ENCODE measurements at places on chromosomes 5 and 9.

GRCh38 chr5:76331126-76331525 is 72.0 kb upstream of the IQGAP2 start:
- no peak for DNase-seq

DNA sequence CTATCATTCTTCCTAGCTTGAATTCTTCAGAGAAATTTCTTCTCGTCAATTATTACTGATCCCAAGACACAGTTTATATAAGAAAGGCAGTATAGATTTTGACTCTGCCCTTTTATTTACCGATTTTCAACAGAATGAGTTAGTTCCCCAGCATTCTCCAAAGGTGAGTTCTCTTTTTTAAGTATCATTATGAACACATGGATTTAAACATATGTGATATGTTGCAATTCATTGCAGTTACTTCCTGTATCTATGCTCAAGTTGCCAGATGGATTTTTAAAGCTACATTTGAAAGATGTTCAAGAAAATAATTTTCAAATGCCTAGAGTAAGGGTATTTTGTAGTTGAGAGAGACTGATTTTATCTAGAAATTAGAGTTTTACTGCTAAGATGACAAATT is 8.4 kb downstream of the WDR41 start:
- no peak for DNase-seq

GRCh38 chr9:6219981-6220380 is 4.4 kb downstream of the IL33 start:
- DNase-seq = no peak

DNA sequence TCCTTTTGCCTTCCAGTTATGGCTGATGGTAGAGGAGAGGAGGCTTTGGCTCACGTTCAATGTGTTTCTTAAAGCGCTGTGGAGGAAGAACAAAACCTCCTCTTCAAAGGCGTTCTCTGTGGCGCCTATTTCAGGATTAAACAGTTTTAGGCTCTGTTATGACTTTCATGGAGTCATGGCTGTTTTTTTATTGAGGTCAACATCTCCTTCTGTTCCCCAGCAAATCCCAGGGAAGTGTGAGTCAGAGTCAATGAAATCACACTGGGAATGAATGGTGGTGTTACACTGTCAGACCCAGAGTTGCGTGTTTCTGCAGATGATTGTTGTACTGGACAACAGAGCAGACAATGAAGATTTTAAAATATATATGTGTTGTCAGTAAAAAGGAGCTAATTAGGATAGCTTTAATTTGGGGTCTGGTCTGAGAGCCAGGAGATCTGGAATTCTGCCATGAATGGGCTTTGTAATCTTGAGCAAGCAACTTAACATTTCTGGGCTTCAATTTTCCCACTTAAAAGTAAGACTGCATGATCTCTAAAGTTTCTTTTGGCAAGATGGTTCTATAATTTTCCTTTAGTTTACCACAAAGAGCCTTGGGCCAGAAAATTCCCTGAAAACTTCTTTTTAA is 240.7 kb downstream of the CSNK1G3 start:
- DNase-seq = no peak

GRCh38 chr5:149711338-149711737 is 18.8 kb upstream of the PPARGC1B start:
- DNase-seq = no peak

- DNase-seq = no peak
Measured at GRCh38 chr5:54463713-54464112, 8.2 kb downstream of the HSPB3 start.

DNA sequence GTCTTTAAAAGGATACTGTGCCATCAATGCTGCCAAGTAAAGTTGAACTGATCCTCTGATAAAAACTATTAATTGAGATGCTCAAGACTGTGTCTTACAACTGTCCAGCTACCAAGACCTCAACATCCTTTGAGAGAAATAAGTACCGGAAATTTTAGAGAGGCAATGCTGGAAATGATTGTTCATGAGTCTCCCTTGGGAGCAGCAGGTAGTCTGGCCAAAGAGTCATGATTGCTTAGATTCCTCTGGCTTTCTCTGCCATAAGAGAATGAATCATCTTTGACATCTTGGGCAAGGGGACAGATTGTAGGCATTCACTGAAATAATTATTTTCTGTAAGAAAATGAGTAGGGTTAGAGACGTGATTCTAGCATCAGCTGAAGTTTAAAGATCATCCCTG is 466.6 kb upstream of the DAB2 start:
- DNase-seq = no peak

DNA sequence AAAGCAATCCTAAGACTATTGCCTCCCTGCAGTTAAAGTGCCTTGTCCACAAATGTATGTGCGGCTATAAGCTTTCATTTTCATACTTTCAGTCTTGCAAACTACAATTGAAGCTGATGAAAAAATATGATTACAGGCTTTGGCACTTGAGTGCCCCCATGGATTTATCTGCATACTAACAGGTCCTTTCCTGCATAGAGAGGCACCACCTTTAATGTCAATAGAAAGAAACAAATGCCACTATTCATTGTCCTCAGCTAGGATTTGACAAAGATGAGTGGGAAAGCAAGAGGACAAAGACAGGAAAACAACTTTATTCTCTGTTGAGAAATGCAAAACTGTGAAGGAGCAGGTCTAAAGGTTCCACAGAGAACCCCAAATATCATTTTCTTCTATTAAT is 125.7 kb upstream of the PTGER4 start:
- no peak for DNase-seq

DNA sequence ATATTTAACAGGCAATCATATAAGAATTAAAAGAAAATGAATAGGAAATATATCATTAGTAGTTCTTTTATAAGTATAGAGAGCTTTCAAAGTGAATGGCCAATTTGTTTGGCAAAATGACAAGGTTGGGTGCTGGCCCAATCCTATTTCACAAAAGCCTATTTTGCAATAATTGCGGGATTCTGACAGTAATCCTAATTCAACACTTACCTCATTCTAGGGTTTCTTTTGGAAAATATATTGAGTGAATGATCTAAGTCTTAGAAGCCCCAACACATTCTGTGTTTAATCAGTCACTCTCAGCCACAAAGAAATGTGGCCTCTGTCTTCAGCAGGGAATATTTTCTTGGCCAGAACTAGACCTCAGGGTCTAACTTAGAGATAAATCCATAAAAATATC is 835.9 kb upstream of the ZNF608 start:
- no peak for DNase-seq

DNA sequence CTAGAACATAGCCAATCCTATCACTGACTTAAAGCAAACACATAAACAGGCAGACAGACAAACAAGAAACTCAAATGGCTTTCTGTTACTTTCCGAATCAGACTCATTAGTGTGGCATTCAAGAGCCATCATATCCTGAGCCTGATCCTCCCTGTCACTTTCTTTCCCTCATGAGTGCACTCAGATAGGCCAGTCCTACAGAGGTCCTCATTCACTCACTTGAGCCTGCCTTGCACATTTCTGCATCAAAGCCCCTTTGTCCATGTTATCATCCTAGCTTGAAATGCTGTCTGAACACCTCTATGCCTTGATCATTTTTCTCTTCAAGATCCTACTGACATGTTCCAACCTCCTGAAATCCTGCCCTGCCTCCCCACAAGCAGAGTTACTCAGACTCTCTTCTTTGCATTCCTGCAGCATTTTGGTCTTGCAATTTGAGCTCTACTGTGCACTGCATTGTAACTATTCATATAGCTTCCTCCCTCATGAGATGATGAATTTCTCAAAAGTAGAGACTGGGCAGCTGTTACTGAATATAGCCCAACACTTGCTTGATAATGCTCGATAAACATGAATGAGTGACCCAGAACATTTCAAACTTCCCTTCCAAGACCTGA is 126.9 kb downstream of the PALM2AKAP2 start:
- no peak for DNase-seq

DNA sequence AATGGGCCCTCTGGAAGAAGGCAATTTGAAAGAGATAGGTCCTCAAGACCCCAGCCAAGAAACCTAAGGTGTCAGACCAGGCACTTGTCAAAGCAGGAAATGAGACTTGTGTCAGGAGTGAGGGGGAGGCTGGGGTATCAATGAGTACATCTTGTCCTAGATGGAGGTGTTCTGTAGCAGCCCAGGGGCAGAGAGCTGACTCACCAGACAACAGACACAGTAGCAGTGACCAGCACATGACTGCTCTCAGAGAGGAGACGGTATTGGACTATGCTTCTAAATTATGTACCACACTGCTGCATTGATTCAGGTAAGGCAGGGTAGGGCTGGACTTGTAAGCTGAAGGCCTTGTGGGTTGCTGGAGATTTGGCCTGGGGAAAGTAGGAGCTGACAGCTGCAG is 551.2 kb upstream of the KLF4 start:
- no peak for DNase-seq

DNA sequence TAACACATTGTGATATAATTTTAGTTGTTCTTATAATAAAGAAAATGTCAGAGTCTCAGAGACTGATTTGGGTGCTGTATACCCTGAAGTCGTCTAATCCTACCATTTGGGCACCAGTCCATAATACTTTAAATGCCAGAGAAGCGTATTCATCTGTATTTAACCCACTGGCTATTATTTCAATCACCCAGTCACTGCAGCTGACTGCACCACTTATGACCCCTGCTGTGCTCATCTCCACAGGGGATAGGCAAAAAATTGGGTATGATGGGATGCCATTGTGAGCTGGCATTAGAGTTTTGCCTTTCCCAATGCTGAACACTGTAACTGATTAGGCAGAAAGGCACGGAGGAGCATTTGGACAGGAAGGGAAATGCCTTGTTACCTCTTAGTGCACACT is 599.7 kb downstream of the CAAP1 start:
- no peak for DNase-seq

DNA sequence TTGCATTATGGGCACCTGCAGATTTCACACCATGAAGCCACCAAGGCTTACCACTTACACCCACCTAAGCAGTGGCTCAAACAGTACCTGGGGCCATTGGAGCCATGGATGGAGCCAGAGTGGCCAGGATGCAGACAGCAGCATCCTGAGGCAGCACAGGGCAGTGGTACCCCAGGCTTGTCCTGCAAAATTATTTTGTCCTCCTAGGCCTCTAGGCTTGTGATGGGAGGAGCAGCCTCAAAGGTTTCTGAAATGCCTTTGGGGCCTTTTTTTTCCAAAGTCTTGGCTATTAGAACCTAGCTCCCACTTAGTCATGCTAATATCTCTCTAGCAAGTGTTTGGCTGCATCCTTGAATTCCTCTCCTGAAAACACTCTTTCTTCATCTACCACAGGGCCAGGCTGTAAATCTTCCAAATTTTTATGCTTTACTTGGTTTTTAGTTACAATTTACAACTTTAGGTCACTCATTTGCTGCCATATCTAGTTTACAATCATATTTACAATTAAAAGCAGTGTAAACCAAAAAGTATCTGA is 15.7 kb downstream of the TMC1 start:
- no peak for DNase-seq

DNA sequence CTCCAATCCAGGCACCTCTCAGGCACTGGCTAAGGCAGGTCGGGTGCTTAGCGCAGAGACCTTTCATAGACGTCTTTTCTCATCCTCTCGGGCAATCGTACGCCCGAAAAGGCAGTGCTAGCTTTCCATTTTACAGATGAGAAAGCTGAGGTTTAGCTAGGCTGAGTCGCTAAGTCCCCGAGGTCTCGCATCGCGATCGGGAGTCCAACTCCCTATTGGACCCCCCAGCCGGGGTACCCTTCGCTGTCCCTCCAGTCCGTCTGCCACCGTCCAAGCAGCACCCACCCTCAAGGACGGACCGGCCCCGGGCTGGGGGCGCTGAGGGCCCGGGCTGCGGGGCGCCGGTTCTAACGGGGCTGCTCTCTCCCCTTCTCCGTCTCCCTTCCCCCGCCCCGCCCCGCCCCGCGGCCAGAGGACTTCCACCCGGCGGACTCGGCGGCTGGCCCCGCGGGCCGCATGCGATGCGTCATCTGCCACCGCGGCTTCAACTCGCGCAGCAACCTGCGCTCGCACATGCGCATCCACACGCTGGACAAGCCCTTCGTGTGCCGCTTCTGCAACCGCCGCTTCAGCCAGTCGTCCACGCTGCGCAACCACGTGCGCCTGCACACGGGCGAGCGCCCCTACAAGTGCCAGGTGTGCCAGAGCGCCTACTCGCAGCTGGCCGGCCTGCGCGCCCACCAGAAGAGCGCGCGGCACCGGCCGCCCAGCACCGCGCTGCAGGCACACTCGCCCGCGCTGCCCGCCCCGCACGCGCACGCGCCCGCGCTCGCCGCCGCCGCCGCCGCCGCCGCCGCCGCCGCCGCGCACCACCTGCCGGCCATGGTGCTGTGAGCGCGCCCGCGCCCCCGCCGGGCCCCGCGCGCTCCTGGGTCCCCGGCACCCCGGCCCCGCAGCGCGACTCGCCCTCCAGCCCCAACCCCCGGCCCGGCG is 12.5 kb upstream of the EXOSC2 start:
- DNase-seq = peak; percentile 79

DNA sequence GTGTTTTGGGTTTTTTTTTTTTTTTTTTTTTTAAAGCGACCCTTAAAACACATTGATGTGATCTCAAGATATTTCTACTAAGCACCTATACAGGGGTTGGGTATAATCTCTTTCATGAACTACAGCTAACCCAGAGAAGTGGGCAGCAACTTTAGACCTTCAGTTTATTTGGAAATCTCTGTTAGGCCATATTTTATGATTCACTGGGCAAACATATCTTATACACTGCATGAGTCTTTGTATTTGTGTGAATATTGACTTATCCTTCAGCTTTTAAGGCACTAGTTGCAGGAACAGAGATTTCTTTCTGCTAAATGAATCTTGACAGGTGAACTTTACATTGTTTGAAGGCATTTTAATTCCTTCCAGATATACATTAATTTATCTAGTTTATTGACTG is 194.4 kb downstream of the ARRDC3 start:
- DNase-seq = no peak

DNA sequence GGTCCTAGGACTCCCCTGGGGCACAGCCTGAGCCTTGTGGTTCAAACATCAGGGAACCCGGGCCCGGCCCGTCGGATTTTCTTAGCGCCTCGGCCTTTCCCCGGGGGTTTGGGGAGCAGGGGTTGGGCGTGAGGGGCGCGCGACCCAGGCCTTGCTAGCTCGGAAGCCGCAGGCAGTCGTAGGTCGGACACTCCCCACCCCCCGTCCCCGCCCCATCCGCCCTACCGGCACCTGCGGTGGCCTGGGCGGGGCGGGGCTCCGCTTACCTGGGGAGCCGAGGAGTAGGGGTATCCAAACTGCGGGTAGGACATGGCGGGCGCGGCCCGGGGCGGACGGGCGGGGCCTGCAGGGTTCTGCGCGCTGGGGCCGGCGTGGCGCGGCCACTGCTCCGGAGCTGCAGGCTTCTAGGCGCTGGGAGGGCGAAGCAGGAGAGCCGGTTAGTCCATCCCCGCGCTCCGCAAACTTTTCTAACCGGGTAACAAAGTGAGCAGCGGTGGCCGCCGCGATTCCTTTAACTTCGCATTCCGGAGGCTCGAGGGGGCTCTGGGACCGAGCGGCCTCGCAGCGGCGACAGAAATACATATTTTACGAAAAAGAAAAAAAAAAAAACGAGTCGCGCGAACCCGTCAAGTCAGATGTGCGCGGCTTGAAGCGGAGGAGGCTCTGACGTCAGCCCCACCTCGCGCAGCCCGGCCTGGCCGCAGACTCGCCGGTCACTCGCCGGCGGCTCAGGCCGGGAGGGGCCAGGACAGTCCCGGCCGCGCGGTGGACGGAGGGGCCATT is at the start of gene IRX4:
Gene IRX4 (minus strand): TSS at position 589 of the 783 bp plus-strand sequence. CDS start 278 bp downstream, at position 311.
- no peak for DNase-seq

All from cerebellar cortex (tissue), 1 donor.